ENCODE measurements at places on chromosomes 16 and 17.

GRCh38 chr16:26708428-26708827 lies 358.3 kb upstream of the C16orf82 start:
- DNase-seq, result no peak

DNA sequence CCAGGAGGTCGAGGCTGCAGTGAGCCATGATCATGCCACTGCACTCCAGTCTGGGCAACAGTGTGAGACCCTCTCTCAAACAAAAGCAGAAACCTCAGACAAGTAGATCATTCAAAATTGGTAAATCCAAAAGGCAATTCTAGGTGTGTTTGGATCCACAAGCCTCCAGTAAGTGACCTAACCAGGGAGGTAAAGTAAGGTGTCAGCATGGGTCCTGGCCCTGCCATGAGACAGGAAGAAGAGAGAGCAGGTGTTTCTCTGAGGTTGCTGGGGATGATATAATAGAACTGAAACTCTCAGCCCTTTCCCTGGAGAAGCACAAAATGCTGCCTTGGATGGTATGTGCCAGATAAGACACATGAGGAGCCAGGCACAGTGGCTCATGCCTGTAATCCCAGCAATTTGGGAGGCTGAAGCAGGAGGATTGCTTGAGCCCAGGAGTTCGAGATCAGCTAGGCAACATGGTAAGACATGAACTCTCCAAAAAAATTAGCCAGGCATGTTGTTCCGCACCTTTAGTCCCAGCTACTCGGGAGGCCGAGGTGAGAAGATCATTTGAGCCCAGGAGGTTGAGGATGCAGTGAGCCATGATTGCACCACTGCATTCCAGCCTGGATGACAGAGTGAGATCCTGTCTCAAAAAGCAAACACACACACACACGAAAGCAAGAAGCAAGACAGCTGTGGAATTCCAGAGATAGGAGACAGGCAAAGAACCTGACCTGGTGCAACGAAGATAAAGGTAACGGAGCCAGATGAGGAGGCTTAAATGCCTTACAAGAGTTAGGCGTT lies 6.5 kb downstream of the TM4SF5 start:
- no peak for DNase-seq

- no peak for DNase-seq
Observed at GRCh38 chr17:49227436-49228261, 2.9 kb downstream of the PHOSPHO1 start.

GRCh38 chr17:48595278-48595999 lies 1.9 kb upstream of the HOXB5 start:
- no peak for DNase-seq
